ENCODE measurements at places on chromosomes 5 and 9. TPM values are rescaled to one million over a fixed set of nuclear protein-coding genes. Genes with fewer than 3 reads are reported as not detected.

STPG3 gene
- not detected for total RNA-seq

CNTFR gene
- 146 TPM for total RNA-seq

GRCh38 chr9:21326526-21327139, 8.6 kb downstream of the KLHL9 start:
- H3K27ac ChIP-seq, result no peak overlapping the region
- no peak overlapping the region for H3K4me3 ChIP-seq
- H3K36me3 ChIP-seq, result peaks cover 18% of the 10 kb centered on the region
- no peak for DNase-seq
- no peaks in the 10 kb centered on the region for H3K27me3 ChIP-seq

ENHO gene
- 0.65 TPM for total RNA-seq

GABRA1 gene
- total RNA-seq, result not detected

SLC36A1 gene
- total RNA-seq, result 7.1 TPM

DNA sequence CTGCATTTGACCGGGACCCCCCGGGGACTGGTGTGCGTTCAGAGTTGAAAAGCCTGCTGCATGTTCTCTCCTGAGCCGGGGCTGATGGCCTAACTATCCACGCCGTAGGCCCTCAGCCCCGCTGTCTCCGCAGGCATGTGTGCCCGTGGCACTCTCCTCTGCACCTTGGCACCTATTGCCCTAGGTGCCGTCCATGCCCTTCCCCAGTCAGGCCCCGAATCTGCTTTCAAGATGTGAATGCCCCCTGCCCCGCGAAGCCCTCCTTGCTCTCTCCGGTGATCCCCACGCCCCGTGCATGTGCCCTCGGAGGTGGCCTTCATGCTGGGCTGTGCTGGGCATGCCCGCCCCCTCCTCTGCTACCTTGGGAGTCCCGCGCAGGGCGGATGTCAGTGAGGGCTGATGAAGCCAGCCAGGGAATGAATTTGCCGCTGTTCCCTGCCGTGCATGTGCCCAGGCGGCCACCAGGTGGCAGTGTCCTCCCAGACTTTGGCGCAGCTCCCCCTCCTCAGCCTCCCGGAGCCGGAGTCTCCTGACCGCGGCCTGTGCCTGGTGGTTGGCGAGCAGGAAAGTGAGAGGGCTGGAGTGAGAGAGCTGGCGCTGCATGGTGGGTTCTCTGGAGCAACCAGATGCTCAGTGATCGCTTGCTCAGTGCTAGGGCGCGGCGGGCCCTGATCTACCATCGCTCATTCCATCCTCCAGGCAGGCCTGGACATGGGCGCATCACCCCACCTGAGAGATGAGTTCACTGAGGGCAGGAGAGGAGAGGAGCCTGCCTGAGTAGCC, 112.9 kb upstream of the LMX1B start:
- DNase-seq, result peak; percentile 47
- peaks cover 5% of the 10 kb centered on the region for H3K4me1 ChIP-seq
- H3K27ac ChIP-seq, result no peak overlapping the region
- H3K4me3 ChIP-seq, result no peak overlapping the region
- H3K27me3 ChIP-seq, result no peaks in the 10 kb centered on the region
- H3K36me3 ChIP-seq, result no peaks in the 10 kb centered on the region
